ENCODE measurements at places on chromosomes 6 and 20.

DNA sequence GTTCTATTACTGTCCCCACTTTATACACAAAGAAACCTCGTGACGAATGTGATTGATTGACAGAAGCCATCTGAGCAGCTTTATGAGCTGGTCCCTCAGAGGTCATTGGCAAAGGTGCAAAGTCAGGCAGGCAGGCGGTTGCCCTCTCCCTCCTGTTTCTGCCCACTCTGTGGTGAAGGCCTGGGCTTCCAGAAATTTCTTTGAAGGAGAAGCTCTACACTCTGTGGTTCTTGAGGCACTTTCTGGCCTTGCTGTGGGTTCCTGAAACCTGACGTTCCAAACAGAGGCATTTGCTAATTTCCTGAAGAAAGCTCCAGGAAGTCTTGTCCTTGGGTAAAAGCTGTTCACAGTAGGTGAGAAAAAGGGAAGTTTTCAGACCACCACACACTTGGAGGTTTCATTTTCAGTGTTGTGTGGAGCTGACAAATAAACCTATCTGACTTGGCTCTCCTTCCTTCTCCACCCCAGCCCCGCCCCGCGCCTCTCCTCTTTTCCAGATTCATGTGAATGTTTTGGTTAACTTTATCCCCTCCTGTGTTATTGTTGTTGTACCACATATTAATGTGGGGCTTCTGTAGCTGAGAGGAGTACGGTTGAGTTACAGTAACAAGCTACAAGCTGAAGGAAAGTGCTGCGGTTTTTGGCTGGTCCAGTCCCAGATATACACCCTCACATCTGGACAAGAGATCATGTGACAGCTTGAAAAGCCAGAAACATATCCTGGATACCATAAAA lies 274.1 kb downstream of the CLIC5 start:
- no peak for DNase-seq

DNA sequence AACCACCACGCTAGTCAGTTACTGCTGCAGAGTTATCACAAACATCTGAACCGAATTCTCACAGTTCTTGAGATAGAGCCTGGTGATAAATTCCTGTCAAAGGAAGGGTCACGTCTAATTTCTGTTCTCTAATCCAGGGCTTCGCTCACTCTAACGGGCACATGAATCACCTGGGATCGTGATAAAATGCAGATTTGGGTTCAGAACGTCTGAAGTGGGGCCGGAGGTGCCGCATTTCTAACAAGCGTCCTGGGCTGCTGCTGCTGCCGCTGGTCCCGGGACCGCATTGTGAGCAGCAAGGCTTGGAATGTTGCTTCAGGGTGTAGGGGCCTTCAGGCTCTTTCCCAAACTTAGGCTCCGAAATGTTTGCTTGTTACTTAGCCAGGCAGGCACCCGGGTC lies 264.1 kb downstream of the CDC5L start:
- DNase-seq: no peak

DNA sequence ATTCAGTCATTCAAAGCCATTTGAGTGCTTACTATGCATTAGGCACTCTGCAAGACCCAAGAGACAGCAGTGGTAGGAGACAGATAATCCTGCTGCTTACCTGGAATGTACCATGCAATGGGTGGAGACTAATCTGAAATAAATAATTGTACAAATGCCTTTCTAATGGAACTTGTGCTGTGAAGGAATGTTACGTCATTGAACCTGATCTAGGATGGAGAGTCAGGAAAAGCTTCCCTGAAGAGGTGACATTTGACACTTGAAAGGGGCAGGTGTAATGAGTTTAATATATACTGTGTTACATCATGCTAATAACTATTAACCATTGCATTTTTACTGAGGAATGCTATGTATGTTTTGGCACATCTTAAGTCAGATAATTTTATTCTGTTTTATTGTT lies 491.0 kb upstream of the FLRT3 start:
- no peak for DNase-seq

GRCh38 chr20:54723723-54724122 lies 248.3 kb downstream of the DOK5 start:
- no peak for DNase-seq

DNA sequence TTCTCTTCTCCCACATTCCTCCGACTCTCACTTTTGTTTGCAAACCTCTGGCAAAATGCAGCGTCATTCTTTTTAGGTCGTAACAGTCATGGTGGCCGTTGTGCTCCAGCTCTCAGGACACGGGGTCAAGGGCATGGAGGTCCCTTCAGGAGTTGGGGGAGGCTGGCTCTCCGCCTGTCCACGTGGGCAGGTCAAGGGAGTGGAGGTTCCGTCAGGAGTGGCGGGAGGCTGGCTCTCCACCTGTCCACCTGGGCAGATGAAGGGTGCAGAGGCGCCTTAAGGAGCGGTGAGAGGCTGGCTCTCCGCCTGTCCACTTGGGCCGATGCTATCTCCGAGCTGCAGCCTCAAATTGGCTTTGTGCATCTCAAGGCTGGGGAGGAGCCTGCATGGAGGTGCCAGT lies 98.0 kb downstream of the ERMARD start:
- DNase-seq: no peak

- no peak for DNase-seq
Measured at GRCh38 chr6:79042088-79042798, 35.8 kb downstream of the PHIP start.

DNA sequence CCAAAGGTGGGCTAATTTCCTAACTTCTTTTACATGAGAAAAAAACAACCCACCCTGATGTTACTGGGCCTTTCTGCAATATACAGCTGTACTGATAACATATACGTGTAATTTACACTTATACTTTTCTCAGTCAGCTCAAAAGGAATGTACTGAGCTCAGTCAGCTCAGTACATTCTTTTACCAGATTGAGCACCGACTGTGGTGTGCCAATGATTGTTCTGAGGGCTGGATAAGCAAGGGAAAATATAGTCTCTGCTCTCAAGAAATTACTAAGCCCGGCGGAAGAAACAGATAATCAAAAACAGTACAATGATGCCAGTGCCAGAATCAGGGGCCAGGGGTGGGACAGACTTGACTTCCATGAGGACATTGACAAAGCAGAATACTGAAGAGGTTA lies 10.0 kb upstream of the BLOC1S5 start:
- DNase-seq: no peak

DNA sequence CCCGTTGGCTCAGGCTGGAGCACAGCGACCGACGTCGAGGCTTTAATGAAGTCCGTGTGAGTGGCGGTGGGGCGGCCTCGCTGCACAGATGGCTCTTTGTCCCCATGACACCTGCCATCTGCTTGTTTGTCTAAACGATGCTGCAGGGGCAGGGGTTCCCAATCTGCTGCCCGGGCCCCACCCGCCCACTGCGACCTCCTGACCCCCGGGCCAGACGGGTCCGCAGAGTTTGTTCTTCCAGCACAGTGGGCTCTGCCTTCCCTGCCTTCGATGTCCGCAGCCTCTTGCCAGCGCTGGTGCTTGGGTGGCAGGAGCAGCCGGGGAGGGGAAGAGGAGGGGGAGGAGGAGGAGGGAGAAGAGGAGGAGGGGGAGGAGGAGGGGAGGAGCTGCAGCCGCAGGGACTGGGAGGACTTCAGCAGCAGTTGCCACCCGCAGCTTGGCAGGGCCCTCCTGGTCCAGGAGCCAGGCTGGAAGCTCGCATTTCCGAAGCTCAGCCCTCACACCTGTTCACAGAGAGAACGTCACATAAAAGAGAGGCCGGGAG lies 210.0 kb downstream of the DLL1 start:
- no peak for DNase-seq

DNA sequence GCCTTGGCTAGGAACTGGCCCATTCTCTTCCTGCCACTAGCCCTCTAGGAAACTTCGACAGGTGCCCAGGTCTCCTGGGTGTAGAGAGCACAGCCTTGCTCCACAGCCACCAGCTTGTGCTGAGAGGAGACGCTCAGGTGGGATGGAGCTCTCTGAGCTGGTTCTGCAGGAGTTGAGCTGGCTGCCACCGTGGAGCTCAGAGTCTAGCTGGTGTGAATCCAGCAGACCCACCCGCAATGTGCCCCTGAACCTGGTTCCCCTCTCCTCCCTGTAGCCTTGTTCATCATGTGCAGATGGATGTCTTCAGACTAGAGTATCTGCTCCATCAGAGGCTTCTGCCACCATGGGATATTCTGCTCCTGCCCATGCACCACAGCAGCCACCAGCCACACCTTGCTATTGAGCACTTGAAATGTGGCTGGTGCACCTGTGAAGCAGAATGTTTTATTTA lies 222.5 kb downstream of the SYNDIG1 start:
- no peak for DNase-seq

- no peak for DNase-seq
Measured at GRCh38 chr6:121951918-121952379, 447.5 kb upstream of the HSF2 start.

DNA sequence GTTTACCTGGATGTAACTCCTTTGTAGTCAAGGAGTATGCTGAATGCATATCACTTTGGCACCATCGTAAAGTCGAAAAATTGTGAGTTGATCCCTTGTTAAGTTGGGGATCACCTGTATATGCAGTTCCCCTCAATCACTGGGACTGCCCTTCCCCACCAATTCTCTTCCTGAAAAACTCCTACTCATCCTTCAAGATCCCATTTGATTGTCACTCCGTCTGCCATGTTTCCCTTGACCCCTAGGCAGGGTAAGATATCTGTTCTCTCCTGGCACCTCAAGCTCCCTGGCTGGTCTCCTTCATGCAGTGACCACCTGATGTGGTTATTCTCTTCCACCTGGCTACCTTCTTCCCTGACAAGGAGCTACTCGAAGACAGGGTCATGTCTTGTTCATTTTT lies 10.0 kb upstream of the NOL4L start:
- no peak for DNase-seq

- no peak for DNase-seq
Measured at GRCh38 chr6:25756382-25757363, 2.1 kb downstream of the SLC17A4 start.

GRCh38 chr20:24995741-24996448 lies 3.3 kb upstream of the APMAP start:
- no peak for DNase-seq

- no peak for DNase-seq
Measured at GRCh38 chr20:44803383-44803941, 6.9 kb downstream of the RIMS4 start.

DNA sequence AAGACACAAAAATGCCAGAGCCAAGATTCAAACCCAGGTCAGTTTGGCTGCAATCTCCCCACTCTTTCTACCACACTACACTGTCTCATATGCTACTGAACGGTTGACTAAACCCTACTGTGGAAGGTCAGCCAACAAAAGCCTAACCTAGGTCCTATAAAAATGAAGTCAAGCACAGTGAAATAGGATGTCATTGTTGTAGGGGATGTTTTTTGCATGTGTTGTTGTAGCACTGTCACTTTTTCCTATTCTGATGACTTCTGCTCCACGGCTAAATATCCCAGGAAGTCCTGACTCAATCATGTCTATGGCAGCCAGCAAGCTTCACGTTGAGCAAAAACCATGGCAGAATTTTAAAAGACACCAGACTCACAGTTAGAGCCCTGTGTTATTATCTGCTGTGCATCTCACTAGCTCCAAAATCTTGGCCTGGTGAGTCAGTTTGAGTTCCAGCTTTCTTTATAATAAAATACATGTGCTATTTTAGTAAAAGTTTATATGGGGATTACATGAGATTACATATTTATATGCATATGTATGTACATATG lies 322.1 kb upstream of the NT5E start:
- no peak for DNase-seq

- no peak for DNase-seq
Measured at GRCh38 chr6:106773522-106773921, 144.1 kb downstream of the QRSL1 start.

DNA sequence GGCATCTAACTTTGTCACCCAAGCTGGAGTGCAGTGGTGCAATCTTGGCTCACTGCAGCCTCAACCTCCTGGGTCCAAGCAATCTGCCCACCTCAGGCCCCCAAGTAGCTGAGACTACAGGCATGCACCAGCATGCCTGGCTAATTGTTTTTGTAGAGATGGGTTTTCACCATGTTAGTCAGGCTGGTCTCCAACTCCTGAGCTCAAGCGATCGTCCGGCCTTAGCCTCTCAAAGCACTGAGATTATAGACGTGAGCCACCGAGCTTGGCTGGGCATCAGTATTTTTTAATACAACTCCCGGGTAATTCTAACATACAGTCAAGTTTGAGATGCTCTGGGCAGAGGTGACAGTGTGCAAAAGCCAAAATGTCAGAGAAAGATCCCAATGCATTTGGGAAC lies 73.5 kb downstream of the NFATC2 start:
- no peak for DNase-seq

GRCh38 chr20:24614341-24614740 lies 144.9 kb downstream of the SYNDIG1 start:
- DNase-seq: no peak

DNA sequence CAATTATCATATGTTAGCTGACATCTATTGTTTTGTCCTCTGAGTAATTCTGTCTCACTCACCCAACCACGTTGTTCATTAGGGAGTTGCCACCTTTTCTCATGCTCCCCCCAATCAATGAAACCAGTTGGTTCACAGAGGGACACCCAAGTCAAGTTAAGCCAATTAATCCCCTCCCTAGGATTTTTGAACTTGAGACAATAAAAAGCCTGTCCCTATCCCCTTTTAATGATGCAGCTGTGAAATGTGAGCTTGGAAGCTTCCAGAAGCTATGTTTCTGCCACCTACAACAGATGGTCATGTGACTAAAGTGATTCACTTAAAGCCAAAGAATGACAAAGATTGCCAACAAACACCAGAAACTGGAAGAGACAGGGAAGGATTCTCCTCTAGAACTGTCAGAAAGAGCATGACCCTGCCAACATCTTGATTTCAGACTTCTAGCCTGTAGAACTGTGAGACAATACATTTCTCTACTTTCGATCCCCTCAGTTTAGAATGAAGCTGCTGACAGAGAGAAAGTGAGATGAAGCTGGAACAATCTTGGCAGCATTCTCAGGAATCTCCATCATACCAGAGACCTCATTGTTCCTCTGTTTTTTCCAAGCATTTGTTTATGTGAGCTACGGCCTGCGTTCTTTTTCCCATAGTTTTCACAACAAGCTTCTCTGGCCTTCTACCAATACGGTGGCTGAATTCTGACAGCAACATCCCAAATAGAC lies 57.8 kb upstream of the TPD52L1 start:
- DNase-seq: no peak

- DNase-seq: no peak
Measured at GRCh38 chr6:110037726-110038295, 59.7 kb downstream of the GPR6 start.

DNA sequence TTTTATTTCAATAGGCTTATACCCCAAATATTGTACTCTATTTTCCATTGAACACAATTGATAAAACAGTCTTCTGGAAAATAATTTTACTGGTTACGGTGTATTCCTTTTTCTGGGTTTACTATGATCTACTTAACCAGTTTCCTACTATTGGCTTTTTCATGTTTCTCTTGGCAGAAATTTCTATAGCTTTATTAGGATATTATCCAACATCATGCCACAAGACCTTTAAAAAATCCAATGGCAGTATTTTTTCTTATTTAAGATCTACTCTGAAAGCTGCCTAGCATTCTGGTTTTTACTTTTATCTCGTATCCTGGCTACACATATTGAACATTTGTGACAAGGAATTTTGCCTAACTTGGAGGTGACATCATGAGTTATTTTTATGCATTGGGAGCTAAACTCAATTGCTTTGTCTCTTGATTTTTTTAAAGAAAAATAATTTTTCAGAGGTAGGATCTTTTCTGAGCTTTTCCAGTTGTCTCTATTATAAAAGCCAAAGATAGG lies 45.5 kb downstream of the SLC9A8 start:
- DNase-seq: no peak

GRCh38 chr6:110044096-110044495 lies 66.0 kb downstream of the GPR6 start:
- no peak for DNase-seq

GRCh38 chr20:59810449-59811187 lies 122.8 kb downstream of the SYCP2 start:
- DNase-seq: no peak

- no peak for DNase-seq
Measured at GRCh38 chr6:3608159-3608558, 143.4 kb downstream of the PXDC1 start.

- DNase-seq: no peak
Measured at GRCh38 chr6:46918806-46919205, 2.9 kb downstream of the ADGRF5 start.
